Thymus (tissue), 14 donors: ENCODE measurements at places on chromosomes 12 and 14. TPM values are rescaled to one million over a fixed set of nuclear protein-coding genes. Genes with fewer than 3 reads are reported as not detected.

Gene TAS2R20
- 0.76 TPM for total RNA-seq

Gene HOXC13
- 0.05 TPM for total RNA-seq

Gene TAS2R19
- 2.0 TPM for total RNA-seq

Gene RD3L
- total RNA-seq: not detected

Gene PROX2
- 0.14 TPM for total RNA-seq

GRCh38 chr12:113537751-113538087 lies 66.0 kb upstream of the LHX5 start:
- no peaks in the 10 kb centered on the region for H3K4me1 ChIP-seq
- H3K27me3 ChIP-seq: no peaks in the 10 kb centered on the region
- no peak overlapping the region for H3K4me3 ChIP-seq
- H3K36me3 ChIP-seq: no peaks in the 10 kb centered on the region
- no peak overlapping the region for H3K27ac ChIP-seq

- no peak overlapping the region for H3K27ac ChIP-seq
- no peak for DNase-seq
- H3K4me3 ChIP-seq: no peak overlapping the region
- no peaks in the 10 kb centered on the region for H3K4me1 ChIP-seq
- no peaks in the 10 kb centered on the region for H3K36me3 ChIP-seq
These were observed 40.8 kb upstream of the POC1B start for GRCh38 chr12:89566615-89567014.

- no peak for DNase-seq
- no peaks in the 10 kb centered on the region for H3K36me3 ChIP-seq
- H3K4me3 ChIP-seq: no peak overlapping the region
- H3K27ac ChIP-seq: no peak overlapping the region
- no peaks in the 10 kb centered on the region for H3K27me3 ChIP-seq
These were observed 1.3 kb upstream of the WASHC3 start for GRCh38 chr12:102063069-102063468.

- no peaks in the 10 kb centered on the region for H3K36me3 ChIP-seq
- no peaks in the 10 kb centered on the region for H3K27me3 ChIP-seq
- no peak for DNase-seq
- no peak overlapping the region for H3K27ac ChIP-seq
- H3K4me1 ChIP-seq: no peaks in the 10 kb centered on the region
These were observed 34.1 kb downstream of the SLCO1A2 start for GRCh38 chr12:21300632-21301031.

GRCh38 chr12:76922866-76923265 lies 44.0 kb upstream of the CSRP2 start:
- H3K27me3 ChIP-seq: no peaks in the 10 kb centered on the region
- H3K4me3 ChIP-seq: no peak overlapping the region
- H3K27ac ChIP-seq: no peak overlapping the region
- H3K36me3 ChIP-seq: no peaks in the 10 kb centered on the region
- H3K4me1 ChIP-seq: peaks cover 7% of the 10 kb centered on the region

- no peak for DNase-seq
- H3K36me3 ChIP-seq: no peaks in the 10 kb centered on the region
- no peaks in the 10 kb centered on the region for H3K27me3 ChIP-seq
- no peak overlapping the region for H3K4me3 ChIP-seq
These were observed 17.0 kb downstream of the ACSS3 start for GRCh38 chr12:81094718-81095360.

DNA sequence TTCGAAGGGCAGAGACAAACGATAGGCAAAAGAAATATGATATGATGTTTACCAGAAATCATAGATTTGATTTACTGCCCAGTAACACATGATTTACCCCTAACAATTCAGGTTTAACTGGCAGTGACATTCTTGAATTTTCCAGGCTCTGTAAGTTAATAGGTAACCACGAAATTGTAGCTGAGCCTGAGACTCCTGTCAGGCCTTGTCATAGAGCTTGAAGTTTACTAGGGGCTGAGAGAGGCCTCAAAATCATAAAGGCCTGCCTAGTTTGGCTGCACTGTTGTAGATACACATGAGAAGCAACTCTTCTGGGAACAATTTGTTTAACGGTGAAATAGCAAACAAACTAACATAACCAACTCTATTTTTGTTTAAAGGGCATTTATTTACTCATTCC lies 3.3 kb downstream of the ERP27 start:
- no peak overlapping the region for H3K4me3 ChIP-seq
- H3K36me3 ChIP-seq: peaks cover 20% of the 10 kb centered on the region
- no peak for DNase-seq
- H3K4me1 ChIP-seq: no peaks in the 10 kb centered on the region
- no peak overlapping the region for H3K27ac ChIP-seq
